Stimulated activated CD8-positive, alpha-beta memory T cell treated with anti-CD3 and anti-CD28 coated beads, Interleukin-4, amount 100 ng/mL, for 4 hours (primary cell): ENCODE measurements at places on chromosomes 12 and 14.

DNA sequence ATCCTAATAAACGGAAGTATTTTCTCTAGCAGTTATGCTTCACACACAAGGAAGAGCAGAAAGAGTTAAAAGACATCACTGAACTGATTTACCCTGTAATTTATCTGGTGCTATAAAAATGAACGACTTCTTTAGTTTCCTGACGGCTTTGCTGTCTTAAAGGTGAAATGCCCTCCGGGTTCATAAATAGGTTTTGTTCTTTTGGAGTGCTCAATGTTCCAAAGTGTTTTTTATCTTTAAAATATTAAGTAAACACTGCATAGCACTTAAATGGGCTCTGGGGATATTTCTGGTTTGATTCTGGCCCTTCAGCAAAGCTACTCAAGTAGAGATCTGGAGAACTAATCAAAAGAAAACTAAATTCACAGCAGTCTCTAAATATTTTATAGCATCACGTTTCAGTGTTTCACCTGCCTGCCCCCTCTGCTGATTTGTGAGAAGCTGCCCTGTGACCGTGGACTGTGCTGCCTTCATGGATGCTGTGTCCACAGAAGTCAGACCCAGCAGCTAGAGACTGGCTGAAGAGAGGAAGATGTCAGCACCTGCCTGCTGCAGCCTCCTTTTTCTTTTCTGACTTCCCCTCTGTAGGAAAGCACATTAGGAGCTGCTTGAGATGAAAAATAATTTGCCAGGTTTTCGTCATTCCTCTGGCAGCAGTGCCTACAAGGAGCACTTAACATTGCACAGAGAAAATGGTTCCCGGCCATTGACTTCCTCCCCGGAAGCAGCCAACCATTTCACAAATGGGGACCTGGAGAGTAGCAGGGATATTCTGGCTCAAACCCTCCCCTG is 205.1 kb upstream of the FSCB start:
- DNase-seq, result no peak

GRCh38 chr12:56998981-56999380 is 7.4 kb downstream of the ZBTB39 start:
- DNase-seq, result no peak

GRCh38 chr12:76952995-76953394 is 74.2 kb upstream of the CSRP2 start:
- no peak for DNase-seq

GRCh38 chr14:104639885-104640548 is 35.4 kb upstream of the TMEM179 start:
- DNase-seq, result no peak

GRCh38 chr14:104112609-104113571 is 25.5 kb upstream of the KIF26A start:
- DNase-seq, result no peak

GRCh38 chr14:60686865-60687264 is 37.3 kb downstream of the SIX4 start:
- no peak for DNase-seq

GRCh38 chr14:86780876-86781510 is 1212.0 kb downstream of the GALC start:
- DNase-seq, result no peak

DNA sequence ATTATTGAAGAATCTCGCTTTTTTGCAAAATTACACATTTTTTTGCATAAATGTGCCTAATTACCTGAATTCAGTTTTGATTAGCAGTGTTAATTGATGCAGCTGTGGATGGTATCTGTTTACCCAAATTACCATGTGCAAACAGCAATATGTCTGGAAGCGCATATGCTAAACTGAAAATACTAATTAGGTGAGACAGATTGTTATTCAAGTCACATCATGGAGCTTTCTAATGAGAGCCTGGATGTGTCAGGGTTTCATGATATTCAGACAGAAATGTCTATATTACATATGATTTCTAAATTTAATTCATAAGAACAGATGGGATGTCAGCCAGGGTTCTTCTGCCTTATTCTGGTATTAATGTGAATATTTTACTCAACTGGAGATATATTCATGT is 74.9 kb downstream of the RMST start:
- DNase-seq, result no peak

GRCh38 chr14:72270147-72270727 is 338.0 kb downstream of the RGS6 start:
- no peak for DNase-seq

DNA sequence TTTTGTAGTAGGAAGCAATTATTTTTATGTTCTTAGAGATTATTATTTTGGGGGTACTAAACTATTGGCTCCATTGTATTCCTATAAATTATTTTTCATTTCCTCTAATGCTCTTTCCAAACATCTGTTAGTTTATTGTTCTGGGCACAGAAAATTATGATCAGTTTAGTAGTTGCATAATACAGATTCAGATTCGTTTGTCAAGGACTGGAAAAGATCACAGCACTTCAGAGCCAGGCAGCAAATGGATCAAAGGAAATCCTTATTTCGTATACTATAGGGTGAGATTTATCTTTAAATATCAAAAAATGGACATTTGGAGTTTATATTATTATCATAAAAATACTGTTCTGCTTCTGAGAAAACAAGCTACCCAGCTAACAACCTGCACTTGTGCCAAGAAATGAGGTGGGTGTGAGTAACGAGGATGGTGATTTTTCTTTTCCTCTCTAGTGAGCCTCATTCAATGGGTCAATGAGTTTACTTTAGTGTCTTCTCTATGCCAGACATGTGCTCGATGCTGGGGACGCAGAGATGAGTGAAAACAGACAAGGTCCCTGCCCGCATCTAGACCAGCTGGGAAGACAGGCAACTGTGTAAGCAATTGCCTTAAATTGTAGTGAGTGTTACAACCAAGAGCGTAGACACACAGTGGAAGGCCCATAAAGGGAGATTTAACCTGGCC is 208.6 kb upstream of the PLXNC1 start:
- no peak for DNase-seq

DNA sequence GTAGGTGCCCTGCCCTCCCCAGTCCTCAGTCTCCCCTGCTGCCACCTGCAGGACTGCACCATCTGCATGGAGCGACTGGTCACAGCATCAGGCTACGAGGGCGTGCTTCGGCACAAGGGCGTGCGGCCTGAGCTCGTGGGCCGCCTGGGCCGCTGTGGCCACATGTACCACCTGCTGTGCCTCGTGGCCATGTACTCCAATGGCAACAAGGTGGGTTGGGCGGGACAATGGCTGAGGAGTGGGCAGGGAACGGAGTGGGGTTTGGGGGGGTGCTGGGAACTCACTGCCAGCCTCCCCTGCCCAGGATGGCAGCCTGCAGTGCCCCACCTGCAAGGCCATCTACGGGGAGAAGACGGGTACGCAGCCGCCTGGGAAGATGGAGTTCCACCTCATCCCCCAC is 38.2 kb downstream of the DTX1 start:
- DNase-seq, result no peak

- DNase-seq, result no peak
Measured at GRCh38 chr14:82441270-82441669, 907.6 kb upstream of the SEL1L start.

DNA sequence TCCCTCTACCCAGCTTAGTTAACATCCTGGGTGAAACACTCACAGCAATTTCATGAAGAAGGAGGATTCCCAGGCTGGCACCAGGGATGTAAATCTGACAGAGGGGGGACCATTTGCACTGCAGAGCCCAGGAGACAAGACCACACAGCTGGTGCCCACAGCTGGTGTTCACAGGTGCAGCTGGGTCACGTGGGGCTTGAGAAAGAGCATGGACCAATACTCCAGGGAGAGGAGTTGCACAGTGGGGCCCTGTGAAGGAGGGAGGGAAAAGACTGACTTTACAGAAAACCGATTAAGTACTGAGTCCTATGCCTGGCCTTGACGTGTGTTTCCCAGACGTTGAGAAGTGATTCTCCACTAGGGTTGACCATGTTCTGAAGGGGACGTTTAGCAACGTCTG is 1316.7 kb upstream of the TMEM132C start:
- no peak for DNase-seq

- DNase-seq, result no peak
Measured at GRCh38 chr14:86013641-86014040, 483.7 kb downstream of the FLRT2 start.

DNA sequence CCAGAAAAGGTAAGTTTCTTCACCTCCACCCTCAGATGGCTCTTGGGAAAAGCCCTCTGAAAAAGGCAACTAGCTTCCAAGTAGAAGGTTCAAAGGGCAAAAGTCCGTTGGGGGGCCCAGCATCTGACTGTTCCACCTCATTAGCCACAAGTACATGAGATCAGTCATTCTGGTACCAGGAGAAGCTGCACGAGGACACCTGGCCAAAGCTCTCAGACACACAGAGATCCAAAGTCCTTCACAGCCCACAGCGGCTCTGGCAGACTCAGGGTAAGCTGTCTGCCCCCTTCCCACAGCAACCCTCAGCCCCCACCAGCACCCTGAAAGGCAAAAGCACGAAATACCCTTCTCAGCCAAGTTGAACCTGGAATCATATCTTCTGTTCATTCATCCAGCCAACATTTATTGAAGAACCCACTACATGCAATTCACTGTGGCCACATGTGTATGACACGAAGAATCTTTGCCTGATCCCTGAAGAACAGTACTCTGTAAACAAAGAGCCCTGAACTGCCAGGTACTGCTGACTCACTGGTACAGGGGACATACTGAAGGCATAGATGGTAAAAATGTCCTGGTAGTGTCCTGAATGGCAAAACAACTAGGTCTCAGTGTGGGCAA is 19.0 kb downstream of the SLC7A7 start:
- DNase-seq, result no peak

DNA sequence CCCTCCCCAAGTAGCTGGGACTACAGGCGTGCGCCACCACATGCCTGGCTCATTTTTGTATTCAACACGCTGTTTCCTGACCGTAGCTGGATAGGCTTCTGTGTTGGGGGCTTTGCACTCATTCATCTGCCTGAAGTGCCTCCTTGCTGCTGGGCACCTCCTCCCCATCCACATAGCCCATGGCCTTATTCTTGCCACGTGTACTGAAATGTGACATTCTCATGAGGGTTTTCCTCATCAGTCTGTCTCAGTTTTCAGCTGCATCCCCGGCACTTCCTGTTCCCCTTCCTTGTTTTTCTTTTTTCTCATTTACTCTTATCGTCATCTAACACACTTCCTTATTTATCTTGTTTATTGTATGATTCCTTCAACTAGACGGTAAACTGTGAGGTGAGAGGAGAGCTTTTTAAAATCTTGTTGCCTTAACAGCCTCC is 36.6 kb downstream of the RCOR1 start:
- no peak for DNase-seq

DNA sequence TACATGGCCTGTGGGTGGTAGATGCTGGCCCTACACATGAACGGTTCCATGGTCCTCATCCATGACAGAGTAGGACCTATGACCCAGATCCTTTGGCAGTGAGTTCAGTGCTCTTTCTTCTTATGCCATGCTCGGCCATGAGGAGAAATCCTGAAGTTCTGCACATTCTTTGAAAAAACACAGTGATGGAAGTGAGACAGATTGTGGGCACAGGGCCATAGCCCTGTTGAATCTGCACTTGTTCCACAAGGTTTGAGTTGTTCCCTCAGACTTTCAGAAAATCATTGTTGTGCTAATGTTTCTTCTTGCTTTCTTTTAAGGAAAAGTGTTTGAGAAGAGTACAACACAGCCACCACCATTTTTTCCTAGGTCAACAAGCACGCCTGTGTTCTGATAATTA is 180.0 kb downstream of the C12orf75 start:
- DNase-seq, result no peak

DNA sequence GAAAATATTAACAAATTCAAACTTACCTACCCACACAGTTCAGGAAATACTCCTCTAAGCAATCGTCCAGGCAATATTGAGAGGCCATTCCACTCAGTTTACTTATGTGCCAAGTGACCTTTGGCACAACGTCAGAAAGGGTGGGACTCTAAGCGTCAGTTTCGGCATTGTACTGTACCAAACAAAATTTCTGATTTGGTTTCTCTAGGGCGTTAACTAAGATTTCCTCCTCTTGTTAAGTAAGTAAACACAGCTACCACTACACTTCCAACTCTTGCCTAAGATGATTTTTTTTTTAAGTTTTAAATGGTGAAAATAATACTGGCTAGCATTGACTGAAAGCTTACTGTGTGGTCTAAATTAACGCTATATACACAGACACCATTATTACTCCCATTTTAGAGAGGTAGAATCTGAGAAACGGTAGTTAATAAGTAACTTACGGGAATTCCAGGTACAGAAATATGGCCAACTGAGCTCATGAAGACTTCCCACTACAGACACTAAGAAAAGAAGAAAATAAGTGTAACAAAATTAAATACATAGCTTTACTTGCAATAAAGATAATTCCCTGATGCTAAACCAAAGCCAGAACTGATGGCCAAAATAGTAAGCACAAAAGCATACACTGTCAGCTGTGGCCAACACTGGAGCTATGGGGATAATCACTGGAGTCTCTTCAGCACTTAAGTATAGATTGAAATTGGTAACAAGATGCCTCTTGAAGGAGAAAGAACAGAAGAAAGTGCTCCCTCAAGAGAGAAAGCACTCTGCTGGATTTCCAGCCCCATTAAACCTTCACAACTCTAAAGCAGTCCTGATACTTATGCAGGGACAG is 76.1 kb downstream of the EPS8 start:
- no peak for DNase-seq

DNA sequence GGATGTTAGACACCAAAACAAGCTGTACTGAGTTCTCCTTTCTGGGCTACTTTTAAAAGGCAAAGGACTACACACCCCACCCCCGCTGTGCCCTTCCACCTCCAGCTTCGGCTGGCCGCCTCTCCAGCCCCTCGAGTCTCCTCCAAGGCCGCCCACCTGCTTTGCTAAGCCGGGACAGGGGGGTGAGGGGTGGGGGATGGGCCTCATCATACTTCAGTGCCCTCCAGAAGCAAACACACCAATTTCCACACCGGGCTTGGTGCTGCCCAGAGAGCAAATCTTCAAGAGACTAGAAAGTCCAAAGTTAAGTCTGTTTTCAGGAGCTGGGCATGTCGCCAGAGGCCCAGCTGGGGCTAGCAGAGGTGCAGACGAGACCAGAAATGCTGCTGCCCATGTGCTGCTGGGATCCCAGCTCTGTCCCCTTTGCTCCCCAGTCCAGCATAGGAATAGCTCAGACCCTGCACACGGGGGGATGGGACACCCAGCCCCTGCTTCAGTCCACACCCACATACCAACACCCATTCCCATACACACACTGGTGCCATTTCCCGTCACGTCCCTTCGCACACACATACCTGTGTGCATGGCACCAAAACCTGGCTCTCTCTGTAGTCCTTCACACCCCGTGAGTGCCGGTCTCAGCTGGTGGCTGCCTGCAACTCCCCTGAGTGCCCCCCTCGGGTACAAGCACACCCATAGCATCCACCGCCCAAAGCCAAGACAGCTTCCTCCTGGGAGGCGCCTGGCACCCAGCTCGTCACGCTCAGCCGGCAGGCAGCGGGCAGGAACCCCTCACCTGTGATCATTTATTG is 1.0 kb downstream of the SLC6A12 start:
- DNase-seq, result no peak
